ENCODE measurements at places on chromosomes 11 and 22.

DNA sequence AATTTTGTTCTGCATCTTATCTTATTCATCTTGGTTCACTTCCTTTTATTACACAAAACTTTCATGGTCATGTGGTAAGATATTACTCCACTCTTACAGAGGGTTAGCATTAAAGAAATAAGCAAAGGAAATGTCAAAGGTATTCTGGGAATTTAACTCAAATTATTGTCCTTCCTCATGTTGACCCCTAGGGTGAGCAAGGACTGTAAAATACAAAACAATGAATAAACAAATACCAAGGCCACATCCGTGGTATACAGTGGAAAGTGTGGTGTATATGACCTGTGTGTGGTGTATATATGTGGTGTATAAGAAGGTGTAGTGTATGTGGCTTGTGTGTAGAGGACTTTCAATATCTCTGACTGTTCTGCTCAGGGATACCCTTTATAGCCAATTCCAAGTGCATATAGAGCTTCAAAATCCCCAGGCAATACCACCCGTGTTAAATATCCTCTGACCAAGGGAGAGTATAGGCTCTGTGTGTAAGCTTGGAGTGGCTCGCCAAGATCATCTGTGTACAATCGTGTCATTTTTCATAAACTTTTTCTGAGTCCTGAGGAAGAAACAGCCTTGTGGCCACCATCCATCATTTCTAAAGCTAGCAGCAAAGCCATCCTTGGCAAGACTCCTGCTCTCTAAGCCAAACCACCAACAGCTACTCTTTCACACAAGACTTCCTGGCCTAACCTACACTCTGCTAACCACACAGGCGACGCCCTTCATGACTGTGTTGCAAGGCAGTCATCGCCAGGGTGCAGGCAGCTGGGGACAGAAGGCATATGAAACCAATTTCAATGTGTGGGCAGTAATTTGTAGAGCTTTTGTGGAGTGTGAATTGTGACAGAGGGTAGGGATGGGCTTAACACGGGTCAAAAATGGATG, 548.0 kb downstream of the ETS1 start:
- peak; percentile 84 for DNase-seq

DNA sequence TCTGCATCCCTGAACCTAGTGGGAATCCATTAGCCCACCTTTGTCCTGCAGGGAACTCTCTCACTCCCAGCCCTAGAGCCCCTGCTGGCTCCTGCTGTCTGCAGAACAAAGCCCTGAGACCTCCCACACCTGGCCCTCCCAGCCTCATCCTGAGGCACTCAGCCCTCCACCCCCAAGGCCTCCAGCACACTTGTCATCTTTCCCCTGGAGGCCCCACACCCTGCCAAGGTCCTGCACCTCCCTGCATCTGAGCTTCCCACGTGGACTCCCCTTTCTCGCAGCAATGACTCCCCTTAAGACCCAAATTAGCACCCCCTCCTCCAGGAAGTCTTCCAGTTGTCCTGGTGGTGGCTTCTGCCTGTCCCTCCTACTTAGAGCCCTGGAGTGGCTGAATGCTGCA, 42.3 kb upstream of the LINC01488 start:
- no peak for DNase-seq

DNA sequence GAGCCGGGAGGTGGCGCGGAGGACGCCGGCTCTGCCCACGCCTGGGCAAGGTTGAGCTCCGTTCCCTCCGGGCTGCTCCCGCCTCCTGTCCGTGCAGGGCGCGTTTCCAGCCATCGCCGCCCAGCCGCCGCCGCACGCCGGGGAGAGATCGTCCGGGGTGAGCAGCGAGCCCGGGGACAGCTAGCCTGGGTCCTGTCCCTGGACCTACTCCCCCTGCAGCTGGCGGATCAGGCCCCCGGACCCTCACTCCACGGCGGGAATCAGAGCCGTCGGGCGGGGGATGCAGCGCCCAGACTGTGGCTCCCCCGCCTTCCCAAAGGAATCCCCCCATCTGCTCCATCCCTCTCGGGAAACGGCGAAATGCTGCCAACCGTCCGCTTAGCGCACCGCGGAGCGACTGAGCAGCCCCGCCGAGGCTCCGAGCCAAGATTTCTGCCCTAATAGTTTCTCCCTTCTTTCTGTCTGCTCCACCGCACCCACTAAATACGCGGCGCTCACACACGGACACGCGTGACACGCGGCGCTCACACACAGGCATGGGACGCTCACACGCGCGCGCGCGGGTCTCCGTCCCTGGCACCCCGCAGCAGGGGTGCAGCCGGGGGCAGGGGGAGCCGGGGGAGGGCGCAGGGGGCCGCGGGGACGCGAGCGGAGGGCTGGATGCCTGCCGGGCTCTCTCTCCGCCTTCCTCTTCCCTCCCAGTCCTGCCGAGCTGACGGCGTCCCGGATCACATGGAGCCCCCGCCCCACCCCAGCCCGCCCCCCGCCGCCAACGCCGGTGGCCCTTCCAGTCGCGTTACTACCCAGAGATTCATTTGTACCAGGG, at the start of gene KCNJ5:
Gene KCNJ5, plus strand, starts transcription at position 814 of the 826 bp plus-strand sequence. CDS start 19,918 bp downstream, outside the sequence.
- DNase-seq = peak; percentile 61

DNA sequence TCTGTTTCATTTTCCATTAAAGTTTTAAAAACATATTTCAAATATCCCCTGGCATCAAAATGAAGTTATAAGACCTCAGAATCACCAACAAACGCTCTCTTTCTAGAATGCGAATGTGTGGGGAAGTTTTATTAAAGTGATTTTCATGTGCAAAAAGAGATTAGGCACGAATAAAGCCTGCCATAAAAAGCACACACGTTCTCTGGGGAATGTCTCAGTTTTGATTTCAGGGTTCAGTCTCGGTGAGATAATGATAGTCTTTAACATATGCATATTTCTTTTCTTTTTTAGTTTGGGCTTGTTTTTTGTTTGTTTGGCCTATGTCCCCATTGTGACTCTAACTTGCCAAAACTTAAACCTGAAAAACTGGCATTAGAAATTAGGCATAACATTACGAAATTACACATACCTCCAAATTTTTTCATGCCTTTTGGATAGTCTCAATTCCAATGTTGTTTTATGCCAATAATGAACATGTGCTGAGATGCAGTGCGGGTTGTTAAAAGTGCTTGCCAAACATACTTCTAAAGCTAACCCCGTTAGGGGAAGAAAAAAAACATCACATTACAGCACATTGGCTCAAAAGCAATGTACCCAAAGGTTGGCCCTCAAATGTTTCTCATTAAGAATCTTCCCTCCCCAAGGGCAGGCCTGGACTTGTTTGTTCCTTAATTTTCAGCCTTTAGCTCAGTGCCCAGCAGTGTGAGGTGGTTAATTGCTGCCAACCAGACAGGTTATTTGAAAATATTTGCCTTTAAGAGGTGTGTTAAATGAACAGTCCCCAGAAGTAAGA, 33.2 kb upstream of the FBLN1 start:
- no peak for DNase-seq

DNA sequence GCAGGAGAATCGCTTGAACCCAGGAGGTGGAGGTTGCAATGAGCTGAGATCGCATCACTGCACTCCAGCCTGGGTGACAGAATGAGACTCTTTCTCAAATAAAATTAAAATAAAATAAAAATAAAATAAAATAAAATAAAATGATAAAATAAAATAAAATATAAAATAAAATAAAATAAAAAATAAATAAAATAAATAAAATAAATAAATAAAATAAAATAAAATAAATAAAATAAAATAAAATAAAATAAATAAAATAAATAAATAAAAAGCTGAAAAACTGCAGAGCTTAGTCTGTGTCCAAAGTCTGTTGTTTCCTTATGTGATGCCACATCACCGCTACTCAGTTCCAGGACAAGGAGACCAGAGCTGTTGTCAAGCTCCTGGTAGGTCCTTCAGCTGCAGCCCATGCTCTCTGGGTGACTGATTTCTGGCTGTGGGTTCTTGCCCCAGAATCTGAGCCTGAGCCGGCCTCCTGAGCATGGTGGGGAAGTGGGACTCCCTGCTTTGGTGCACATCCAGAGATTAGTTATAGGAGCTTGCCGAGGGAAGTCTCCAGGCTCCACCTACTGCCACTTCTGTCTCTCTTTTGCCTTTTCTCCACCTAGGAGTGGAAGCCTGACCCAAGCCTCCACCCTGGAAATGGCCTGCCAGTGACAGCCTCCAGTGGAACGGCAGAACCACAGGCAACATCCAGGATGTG, 31.3 kb upstream of the ADA2 start:
- DNase-seq = no peak

All from activated CD8-positive, alpha-beta memory T cell treated with anti-CD3 and anti-CD28 coated beads, Interleukin-2, amount 50 U/mL, for 48 hours (primary cell).